ENCODE measurements at places on chromosomes 5 and 9. TPM values are rescaled to one million over a fixed set of nuclear protein-coding genes. Genes with fewer than 3 reads are reported as not detected.

Gene ABCA2
- 11.8 TPM for total RNA-seq

Gene HSPA5
- 161 TPM for total RNA-seq

Gene HAUS6
- 30.8 TPM for total RNA-seq

DNA sequence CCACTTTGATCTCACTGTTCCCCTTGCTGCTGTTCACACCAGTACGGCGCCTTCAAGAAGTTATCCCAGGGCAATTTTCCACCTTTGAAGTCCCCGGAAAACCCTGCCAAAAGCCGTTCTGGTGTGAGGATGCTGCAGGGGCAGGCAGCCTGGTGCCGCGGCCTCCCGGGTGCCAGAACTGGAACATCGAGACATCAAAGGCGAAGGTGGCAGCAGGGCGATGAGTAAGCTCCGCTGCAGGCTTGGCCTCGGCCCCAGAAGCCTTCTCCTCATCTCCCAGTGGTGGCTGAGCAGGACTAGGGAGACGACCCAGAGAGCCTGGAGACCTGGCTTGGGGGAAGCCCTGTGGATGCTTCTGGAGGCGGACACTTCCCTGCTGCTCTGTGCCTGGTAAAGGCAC is 115.3 kb upstream of the MSX2 start:
- no peak overlapping the region for H3K27ac ChIP-seq
- no peak for DNase-seq
- no peaks in the 10 kb centered on the region for H3K36me3 ChIP-seq
- H3K4me1 ChIP-seq: no peaks in the 10 kb centered on the region
- H3K4me3 ChIP-seq: no peak overlapping the region

Data from activated CD8-positive, alpha-beta T cell treated with anti-CD3 and anti-CD28 coated beads for 36 hours (primary cell).